ENCODE measurements at places on chromosomes 11 and 22.

- DNase-seq, result no peak
These were observed 157.7 kb downstream of the ADAMTS15 start for GRCh38 chr11:130606178-130606577.

DNA sequence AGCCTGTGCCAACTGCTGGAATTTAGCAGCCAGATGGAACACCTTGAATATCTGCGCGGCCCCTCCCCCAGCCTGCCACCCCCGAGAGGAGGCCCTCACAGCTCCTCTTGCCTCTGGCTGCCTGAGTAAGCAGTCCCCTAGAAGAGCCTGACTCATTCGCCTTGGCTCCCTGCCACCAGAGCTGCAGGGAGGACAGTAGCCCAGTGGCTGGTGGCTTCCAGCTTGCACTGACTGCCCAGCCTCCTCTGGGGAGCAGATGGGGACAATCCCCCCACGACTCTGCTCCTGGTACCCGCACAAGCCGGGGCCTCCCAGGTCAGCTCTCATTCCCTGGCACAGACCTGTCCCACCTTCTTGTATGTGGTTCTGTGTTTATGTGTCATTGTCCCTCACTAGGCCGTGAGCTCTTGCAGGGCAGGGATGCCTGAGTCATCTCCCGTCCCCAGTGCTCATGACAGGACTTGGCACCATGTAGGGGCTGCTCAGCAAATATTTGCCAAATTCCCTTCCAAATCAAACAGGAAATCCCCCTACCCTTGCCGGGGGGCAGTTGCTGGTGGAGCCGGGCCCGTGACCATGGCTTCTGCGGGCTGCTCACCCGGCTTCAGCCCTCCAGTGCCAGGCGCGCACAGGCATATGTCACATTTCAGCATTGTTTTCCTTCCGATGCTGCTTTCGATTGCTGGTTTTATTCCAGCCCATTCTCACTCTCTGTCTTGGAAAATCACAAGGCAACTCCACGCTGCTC, 43.6 kb downstream of the CACNG2 start:
- no peak for DNase-seq

GRCh38 chr22:48709976-48710375, 1117.7 kb downstream of the BRD1 start:
- DNase-seq, result no peak

DNA sequence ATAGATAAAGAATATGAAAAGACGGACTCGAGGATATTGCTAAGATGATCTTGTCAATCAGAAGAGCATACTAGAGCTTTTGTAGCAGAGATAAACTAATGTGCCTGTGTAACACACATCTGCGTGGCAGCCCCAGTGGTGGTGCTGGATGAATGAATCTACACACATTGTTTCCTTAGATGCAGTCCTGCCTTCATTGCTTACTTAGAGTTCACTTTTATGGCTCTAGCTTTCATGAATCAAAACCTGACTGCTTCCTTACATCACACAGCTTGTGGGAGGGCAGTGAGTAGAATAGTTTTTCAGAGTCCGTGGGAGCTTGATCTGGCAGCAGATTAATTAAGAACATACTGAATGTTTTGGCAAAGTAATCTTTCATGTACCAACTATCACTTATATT, 83.7 kb downstream of the EXT2 start:
- no peak for DNase-seq

DNA sequence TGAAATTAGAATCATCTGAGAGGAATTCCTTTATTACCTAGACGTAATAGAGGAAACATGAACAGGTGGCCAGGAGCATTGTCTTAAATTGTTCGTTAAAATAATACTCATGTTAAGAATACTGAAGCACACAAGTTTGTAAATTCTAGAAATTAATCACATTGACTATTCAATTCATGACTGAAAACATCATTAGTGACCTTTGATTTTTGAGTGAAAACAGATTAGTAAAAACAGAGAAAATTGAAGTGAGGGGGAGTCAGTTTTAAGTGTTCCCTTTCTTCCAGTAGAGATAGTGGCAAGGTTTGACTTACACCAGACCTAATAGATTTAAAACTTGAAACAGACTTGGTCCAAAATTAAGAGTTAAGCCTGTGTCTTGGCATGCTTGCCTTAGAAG, 1.4 kb downstream of the ZFP91 start:
- DNase-seq, result no peak

- DNase-seq, result no peak
These were observed 44.3 kb downstream of the EXT2 start for GRCh38 chr11:44139565-44140330.

DNA sequence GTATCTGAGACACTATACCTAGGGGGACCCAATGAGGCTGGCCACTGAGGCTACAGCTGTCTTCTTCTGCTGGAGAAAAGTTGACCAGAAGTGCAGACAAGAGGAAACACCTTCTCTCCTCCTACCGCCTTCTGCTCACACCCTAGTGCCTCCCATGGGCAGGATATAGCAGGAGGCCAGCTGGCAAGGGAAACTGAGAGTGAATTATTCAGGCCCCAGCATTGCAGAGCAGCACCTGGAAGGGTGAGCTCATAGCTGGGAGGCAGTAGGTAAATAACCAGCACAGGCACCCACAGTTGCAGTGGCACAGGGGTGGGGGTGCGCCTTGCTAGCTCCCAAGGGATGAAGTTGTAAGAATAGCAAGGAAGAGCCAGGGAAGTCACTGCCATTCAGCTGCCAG, 267.4 kb upstream of the NCAM1 start:
- DNase-seq, result no peak

DNA sequence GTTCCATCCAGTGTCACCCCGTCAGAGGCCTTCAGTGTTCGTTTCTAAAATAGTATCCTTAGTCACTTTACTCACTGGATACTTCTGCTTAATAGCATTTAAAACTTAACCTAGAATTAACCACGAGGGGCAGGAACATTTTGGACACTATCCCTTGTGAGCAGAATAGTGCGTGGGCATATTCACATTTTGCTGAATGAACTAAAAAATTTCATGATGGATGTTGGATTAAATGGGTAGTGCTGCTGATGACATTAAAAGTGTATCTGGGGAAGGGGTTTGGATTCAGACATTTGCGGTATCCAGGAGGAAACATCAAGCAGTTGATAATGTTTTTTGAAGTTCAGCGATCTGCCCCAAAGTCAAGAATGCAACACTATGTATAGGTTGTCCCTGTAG, 750 bp upstream of the NAT10 start:
- no peak for DNase-seq

DNA sequence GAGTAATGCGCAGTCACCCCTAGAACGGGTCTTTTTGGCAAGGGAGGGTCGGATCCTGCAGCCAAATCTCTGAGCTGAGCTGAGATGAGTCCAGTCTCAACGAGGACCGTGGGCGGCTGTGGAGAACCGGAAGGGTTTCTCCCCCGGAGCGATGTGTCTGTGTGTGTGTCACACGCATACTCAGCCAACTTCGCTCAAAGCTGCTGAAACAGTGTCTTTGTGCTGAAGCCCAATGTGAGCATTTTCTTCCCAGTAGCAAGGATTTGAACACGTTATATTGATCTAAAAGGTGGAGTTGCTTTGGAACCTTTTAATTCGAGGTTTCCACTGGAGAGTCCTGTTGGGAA, 1.4 kb upstream of the CELSR1 start:
- no peak for DNase-seq

Measured in T-helper 17 cell (primary cell).